ENCODE measurements at places on chromosomes 6 and 20.

DNA sequence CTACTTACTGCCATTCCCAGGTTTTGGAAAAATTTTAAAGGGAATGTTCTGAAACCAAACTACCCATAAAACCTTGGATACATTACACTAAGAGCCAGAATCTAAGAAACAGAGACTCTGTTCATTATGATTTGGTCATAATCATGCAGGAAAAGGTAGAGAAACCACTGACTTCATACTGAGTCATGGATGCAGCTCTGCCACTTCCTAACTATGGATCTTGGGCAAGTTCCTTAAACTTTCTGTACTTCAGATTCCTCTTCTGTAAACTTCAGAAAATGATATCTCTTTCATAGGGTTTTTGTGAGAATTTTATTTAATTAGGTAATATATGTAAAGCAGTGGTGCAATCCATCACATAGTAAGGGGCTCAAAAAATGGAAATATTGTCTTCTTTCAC, 20.0 kb downstream of the PLA2G7 start:
- DNase-seq: no peak

DNA sequence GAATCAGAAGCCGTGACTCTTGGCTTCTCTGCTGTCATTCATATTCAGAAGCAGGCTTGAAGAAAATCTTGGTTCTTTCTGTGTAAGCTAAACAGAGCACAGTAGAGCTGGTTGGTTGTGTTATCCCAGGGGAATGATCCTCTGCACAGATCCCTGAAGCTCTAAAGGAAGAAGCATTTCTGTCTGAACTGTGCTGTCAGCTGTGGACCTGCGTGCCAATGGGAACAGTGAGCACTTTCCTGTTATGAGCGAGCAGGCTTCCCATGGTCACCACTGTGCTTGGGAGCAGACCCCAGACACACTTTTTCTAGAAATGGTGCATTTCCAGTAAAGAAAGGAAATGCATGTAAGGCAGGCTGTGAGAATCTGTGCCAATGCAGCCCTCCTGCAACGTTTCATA, 490.2 kb downstream of the EPM2A start:
- DNase-seq: no peak

DNA sequence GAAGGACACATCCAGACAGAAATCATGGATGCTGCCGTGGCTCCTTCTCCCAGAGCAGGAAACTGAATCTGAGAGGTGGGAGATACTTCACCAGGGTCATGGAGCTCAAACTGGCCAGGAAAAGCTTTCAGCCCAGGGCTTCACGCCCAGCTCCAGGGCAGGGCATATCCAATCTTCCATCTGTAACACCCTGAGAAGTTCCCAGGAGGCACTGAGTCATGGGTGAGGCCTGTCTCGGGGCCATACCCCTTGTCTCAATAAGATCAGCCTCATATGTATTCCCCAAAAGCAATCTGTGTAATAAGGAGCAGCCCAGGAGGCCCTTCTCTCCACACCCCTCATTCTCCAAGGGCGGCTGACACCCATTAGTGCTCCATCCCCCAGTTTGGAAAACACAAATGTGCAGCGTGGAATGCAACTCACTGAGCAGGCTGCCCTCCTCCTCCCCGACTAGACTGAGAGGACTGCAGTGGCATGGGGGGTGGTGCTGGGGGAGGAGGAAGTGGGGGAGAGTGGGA, 439.3 kb upstream of the SULF2 start:
- DNase-seq: no peak

DNA sequence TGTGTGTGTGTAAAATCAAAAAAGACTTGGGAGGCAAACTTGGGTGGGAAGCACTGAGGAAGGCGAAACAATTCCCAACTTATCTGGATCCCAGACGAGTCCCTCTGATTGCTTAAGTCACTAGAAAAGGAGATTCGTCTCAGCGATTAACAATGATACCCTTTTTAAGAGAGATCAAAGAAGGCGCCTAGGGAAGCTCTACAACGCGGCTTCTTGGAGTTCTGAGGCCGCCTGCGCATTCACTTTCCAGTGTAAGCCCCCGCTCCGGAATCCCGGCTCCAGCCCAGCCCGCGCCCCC, 8.7 kb upstream of the TBX18 start:
- no peak for DNase-seq

DNA sequence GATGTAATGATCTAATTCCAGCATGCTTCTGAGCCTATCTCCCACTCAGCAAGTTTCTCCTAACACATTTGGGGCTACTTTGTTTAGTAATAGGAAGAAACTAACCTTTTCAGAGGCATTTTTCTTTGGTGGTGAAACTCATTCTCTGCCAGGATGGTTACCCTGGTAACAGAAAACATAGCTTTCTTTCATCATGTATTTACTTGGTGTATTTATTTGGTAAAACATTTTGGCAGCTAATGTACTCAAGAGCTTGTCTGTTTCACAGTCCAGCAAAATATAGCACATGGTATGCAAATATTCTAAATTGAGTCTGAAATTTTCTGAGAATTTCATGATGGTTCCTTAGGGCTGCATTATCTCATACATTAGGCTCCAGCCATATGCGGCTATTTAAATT, 100.0 kb downstream of the SLC35B3 start:
- DNase-seq: no peak

GRCh38 chr20:62812181-62812906, 4.5 kb upstream of the COL9A3 start:
- DNase-seq: no peak

GRCh38 chr6:139003751-139004150, 15.7 kb upstream of the REPS1 start:
- DNase-seq: no peak

GRCh38 chr6:118748311-118749062, 97.1 kb upstream of the CEP85L start:
- no peak for DNase-seq

- no peak for DNase-seq
These were observed 45.9 kb upstream of the POU5F1 start for GRCh38 chr6:31216208-31216898.

GRCh38 chr6:13428583-13429405, 58.6 kb downstream of the GFOD1 start:
- DNase-seq: no peak
